ENCODE measurements at places on chromosomes 6 and 20.

DNA sequence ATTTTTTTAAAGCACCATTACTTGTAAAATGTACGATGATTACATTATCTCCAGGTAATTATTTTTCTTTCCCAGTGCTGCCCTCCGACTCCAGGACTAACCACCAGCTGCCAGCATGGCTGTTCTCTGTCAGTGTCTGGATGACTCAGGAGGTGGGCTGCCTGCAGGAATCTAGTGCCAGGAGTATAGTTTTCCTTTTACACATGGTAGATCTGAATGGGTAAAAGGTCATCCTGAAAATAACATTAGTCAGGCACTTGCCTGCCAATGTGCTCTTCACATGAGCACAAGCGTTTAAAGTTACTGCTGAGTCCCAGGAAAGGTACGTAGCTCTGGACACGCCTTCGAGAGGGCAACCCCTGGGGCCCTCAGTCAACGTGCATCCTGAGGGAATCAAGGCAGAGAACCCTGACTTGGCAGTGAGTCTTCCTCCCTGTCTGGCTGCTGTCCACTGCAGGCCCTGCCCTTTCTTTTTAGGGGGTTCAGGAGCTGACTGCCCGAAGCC, 2.4 kb downstream of the DYNLT1 start:
- DNase-seq = no peak

DNA sequence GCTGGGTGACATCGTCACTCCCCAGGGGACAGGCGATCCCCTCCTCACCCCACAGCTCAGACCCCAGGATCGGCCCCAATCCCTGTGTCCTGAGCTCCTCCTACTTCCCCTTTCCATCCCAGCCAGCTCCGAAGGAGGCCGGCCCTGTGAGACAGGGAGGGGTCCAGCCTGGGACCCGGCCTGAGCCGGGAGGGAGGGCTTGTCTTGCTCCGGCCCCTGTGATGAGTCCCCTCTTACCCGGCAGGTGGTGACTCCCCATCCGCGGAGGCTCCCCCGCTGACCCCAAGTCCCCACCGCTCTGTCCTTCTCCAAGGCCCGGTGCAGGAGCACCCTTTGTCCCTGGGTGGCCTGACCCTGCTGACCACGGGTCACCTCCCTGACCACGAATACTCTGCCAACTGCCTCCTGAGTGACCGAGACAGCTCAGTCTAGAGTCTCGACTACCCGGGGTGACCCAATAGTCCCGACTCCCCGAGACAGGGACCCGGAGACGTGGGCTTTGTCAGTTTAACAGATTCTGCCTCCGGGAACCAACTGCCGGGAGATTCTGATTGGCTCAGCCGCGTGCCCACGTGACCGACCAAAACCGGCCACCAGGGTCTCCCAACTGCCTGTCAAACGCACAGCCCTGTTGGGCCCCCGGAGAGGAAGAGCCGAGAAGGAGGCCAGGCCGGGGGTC, 187.4 kb upstream of the PROKR2 start:
- no peak for DNase-seq

GRCh38 chr6:163486821-163487220, 72.3 kb downstream of the QKI start:
- DNase-seq = no peak

DNA sequence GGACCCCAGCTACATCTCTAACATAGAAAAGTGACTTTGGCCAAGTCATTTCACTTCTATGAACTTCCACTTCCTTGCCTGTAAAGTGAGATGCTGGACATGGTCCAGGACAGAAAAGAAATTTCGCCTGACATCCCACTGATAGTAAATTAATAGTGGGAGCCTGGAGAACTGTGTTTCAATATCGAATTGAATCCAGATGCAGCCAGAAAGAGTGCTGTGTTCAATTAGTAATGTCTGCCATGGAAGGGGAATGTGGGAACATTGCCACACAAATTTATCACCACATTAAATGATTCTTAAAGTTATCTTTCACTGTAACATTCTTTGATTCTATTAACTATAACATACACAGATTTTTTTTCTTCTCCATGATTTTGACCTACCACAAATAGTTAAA, 255.0 kb downstream of the HACE1 start:
- no peak for DNase-seq

DNA sequence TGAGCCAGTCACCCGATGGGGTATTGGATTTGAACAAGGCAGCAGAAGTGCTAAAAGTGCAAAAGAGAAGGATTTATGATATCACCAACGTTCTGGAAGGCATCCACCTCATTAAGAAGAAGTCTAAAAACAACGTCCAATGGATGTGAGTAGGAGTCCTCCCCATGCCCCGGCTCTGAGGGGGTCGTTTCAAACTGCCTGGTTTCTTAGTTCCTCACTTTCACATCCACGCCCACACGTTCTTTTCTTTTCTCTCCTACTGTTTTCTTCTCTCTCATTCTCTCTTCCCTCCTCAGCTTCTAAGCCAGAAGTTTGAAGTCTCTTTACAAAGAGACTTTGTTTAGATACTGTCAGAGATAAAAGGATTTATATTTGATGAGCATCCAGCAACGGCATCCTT, 53.0 kb upstream of the CDKAL1 start:
- DNase-seq = no peak

GRCh38 chr6:15176816-15177370, 69.0 kb upstream of the JARID2 start:
- no peak for DNase-seq

GRCh38 chr6:1792989-1793388, 183.3 kb downstream of the FOXC1 start:
- peak; percentile 55 for DNase-seq

DNA sequence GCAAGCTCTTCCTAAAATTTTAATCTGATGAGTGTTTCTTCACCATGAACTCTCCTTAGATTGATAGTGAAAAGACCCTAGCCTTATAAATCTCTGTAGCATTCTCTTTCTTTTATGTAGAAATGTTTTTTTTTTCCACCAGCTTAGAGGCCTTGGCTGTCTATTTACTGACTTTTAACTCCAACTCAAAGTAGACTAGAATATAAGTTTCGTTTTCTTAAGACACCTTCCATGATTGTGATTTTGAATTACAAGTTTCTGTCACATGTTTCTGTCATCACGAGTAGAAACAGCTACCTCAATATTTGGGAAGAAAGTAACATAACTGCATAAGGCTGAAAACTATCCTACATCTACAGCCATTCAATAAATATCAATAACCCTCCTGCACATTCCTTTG, 17.8 kb downstream of the ADGRF4 start:
- DNase-seq = no peak

- no peak for DNase-seq
Measured at GRCh38 chr6:149567194-149567586, 1.0 kb downstream of the GINM1 start.

GRCh38 chr20:40056171-40056570, 632.9 kb downstream of the MAFB start:
- no peak for DNase-seq

- no peak for DNase-seq
Measured at GRCh38 chr20:2403291-2404052, 22.8 kb downstream of the TGM6 start.

GRCh38 chr6:39439342-39440038, 117.0 kb upstream of the KCNK16 start:
- no peak for DNase-seq

DNA sequence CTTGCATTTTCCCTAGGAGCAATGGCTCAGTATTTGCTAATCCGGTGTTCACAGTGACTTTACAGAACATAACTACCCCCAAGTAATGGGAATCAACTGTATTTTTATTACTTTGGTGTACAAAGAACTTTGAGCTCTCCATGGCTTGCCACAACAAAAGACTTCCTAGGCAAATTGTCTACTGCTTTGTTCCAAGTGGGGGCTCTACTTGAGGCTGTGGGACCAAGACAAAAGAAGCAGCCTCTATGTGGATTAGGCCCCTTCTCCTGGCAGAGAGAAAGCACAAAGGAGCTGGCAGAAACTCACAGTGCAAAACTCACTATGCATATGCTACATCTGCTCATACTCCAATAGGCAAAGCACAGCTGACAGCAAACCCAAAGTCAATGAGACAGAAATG, 853 bp downstream of the WFDC8 start:
- no peak for DNase-seq

- no peak for DNase-seq
Measured at GRCh38 chr6:113562248-113562647, 294.9 kb upstream of the MARCKS start.

DNA sequence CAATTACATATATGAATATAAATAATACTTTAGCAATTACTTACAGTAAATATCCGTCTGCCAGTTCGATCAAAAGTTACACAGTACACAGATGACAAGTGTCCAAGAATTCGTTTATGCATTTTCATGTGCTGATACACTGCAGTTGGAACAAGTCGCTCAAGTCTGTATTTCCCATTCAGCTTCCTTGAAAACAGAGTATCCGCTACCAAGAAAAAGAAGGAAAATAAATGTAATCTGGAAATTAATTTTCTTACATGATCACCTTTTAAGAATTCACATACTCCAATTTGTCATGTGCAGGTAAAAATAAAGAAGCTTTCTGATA, 35.3 kb downstream of the PHIP start:
- no peak for DNase-seq

DNA sequence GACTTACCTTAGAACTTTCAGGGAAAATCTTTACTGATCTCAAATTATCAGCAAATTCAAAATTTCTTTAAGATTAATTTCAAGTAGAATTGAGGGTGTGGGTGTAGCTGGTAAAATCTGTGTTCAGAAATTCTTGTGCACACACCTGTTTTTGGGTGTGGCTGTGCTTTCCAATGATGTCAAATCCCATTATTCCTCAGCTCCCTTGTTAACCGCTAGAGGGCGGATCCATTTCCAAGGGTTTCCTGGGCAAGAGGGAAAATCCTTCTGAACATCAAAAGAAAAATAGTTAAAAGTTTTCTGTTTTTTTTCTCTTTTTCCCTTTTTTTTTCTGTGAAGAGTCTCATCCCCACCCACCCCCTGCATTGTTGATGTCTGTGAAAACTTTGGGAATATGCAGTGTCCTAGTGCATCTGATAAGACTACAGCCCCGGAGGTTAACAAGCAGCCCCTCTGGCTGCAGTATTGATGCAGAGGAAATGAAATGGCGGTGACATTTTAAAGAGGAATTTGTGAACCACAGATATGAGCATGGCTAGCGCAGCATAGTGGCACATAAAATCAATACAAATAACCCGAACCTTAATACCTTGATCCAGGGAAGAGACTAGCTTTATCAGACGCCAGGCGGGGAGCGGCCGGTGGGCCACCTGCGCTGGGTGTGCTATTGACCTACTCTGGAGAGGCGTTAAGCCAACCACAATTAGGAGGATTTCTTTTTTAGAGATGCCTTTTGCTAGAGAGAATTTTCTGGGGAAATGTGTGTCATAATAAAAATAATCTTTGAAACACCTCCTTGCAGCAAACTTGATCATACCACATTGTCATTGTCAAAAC, 130.9 kb downstream of the FOXA2 start:
- DNase-seq = peak; percentile 30

- DNase-seq = no peak
Measured at GRCh38 chr20:35467339-35468224, 12.2 kb downstream of the CEP250 start.

GRCh38 chr20:19710336-19711120, 47.5 kb upstream of the RIN2 start:
- DNase-seq = no peak

GRCh38 chr6:14095437-14095836, 22.1 kb upstream of the CD83 start:
- no peak for DNase-seq

GRCh38 chr6:41571021-41571780, 25.0 kb downstream of the FOXP4 start:
- DNase-seq = no peak

GRCh38 chr20:63225082-63225454, 9.1 kb upstream of the YTHDF1 start:
- no peak for DNase-seq

DNA sequence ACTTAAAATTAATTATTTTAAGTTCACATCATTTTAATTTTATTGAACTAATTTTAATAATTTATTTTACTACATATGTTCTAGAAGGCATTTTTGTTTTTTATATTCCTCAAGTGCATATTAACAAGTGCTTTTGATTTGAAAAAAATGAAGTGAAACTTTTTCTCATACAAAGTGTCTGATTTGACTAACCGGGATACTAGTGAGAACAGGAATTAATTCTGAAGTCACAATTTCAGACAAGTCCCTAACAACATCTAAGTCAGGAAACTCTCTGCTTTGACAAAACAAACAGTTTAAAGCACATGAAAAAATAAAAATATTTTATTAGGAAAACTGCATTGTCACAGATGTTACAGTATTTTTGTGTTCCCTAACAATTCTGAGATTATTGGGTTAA, 1166.3 kb upstream of the CITED2 start:
- DNase-seq = no peak

DNA sequence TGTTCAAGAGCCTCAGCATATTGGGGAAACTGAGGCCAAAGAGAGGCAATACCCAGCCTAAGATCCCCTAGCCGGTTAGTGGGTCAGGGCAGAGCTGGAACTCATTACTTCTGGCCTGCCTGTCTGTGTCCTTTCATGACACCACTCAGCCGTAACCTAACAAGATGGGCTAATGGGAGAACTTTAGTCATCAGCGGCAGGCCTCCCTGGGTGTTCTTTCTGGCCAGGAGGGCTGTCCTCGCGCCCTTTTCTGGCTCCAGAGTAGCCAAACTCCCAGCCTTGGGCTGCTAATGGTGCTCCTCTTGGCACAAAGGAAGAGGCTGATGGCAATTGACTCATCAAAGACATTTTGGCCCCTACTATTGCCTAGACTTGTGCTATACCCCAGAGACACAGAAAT, 76.6 kb downstream of the NCR2 start:
- no peak for DNase-seq

- DNase-seq = no peak
Measured at GRCh38 chr20:18683839-18684238, 96.0 kb downstream of the DTD1 start.

- DNase-seq = no peak
Measured at GRCh38 chr20:43761386-43762340, 34.9 kb upstream of the GTSF1L start.

- no peak for DNase-seq
Measured at GRCh38 chr6:1747531-1747930, 137.8 kb downstream of the FOXC1 start.

DNA sequence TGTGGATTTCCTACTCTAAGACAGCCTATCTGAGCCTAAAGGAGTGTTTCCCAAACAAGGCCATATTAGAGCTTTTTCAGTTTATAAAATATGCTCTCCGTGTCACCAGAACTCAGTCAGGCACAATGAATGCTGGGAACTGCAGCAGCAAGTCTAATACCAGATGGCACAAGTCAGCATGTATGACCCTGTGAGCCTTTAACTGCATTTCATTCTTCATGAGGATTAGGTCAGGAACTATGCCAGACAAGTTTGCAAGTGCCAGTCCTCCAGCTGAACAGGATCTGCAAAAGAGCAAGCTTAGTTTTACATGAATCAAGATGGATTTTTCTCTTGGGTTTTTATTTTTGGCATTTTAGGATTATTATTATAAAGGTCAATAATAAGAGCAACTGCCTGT, 66.7 kb upstream of the SAMD5 start:
- no peak for DNase-seq

DNA sequence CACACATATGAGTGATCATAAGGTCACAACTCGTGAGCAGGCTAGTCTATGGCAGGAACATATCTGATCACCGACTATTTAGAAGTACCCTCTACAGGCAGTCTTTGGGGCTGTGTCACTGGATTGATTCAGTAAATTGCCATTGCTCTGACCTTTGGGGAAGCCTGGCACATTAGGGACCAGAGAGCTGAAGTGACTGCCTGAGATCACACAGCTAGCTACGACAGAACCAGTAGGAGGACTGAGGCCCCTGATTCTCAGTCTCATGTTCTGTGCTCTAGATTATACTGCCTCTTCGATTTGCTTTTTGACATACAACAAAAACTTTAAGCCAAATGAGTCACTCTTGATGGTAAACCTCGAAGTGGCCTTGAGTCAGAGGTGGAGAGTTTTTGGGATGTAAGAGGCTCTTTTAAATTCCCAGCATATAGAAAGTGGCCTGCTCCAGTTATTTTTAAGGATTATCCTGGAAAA, 247.5 kb upstream of the SUPT3H start:
- no peak for DNase-seq
